ENCODE measurements at places on chromosomes 5 and 9.

- no peak for DNase-seq
These were observed 95.2 kb downstream of the PDE6A start for GRCh38 chr5:149849280-149849965.

DNA sequence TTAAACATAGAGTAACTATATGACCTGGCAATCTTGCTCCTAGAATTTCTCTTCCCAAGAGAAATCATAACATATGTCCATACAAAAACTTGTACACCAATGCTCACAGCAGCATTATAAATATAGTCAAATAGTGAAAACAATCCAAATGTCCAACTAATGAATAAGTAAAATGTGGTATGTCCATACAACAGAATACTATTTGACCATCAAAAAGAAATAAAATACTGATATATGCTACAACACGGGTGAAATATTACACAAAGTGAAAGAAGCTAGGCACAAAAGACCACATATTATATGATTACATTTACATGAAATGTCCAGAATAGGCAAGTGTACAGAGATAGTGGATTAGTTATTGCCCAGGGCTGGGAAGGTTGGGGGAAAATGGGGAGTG, 41.4 kb downstream of the PSMB7 start:
- DNase-seq = no peak

DNA sequence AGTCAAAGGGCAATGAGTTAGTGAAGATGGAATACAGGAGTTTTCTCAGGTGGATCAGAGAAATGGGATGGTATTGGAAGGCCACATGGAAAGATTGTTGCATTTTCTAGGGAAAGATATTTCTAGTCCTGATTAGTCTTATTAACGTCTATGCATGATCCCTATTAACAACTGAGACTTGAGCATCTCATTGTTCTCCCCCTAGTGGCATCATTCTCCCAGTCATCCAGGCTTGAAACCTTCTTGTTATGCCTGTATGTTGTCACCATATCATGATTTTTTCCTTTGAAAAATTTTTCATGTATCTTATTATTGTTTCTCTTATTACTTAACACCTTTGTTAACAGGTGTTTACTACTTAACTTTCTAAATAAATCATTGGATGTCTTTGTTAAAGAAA, 34.4 kb downstream of the KIF2A start:
- no peak for DNase-seq

DNA sequence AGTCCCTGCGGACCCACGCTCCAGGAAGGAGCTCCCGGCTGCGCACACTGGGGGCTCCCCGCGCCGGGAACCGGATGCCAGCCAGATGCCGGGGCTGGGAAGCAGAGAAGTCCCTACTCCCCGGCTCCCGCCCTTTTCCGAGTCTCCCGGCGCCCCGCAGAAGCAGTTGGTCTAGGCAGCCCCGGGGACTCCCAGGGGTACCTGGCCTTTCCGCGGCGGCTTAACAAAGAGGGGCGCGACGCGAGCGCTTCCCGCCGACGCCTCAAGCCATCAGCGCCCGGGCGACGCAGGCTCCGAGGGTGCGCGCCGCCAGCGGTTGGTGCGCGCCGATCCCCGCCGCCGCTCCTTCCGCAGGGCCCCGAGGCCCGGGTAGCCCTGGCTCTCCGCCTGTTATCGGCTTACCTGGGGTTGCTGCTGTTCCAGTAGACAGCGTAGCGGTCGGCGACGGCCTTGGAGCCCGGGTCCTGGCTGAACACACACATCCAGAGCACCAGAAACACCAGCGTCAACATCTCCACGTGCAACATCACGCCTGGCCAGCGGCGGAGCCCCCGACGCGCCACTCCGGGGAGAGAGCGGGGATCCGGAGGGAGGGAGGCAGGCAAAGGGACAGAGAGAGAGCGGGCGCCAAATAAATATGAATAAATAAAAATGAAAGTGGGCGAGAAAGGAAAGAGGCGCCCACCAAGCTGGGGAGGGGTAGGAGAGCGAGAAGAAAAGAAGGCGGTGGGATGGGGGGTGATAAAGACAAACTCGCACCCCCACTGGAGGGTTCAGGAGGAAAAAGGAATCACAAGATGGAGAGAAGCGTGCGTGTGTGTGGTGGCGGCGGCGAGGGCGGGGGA, 428 bp downstream of the EFNA5 start:
- DNase-seq = no peak

GRCh38 chr5:20254748-20255147, 266.7 kb upstream of the CDH18 start:
- no peak for DNase-seq

- DNase-seq = no peak
These were observed 269.9 kb downstream of the PRR16 start for GRCh38 chr5:120734033-120734432.

GRCh38 chr5:87266914-87267573, 639 bp upstream of the RASA1 start:
- no peak for DNase-seq

- no peak for DNase-seq
These were observed 463.7 kb downstream of the DNAH5 start for GRCh38 chr5:13480834-13481233.

- no peak for DNase-seq
These were observed 59.2 kb downstream of the C9orf50 start for GRCh38 chr9:129561594-129562281.

- DNase-seq = no peak
These were observed 421.0 kb downstream of the SEMA5A start for GRCh38 chr5:9124838-9125237.

GRCh38 chr5:172820046-172820767, 13.8 kb upstream of the ERGIC1 start:
- DNase-seq = no peak

- no peak for DNase-seq
These were observed 40.5 kb upstream of the RUFY1 start for GRCh38 chr5:179509845-179510244.

DNA sequence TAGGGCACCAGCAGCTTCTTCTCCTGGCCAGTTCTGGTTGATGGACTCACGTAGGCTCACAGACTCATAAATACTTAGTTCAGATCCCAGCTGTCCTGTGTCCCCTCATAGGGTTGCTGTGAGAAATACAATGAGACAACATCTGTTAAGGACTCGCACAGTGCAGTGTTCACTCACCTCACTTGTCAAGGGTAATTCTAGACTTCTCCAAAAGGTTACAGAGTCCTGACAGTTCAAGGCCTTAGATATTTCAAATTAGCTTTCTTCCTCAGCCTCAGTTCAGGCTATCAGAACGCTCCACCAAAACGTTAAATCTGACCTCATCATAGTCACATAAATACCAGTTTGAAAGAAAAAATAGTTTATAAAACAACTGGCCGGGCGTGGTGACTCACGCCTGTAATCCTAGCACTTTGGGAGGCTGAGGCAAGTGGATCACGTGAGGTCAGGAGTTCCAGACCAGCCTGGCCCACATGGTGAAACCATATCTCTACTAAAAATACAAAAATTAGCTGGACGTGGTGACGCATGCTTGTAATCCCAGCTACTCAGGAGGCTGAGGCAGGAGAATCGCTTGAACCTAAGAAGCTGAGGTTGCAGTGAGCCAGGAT, 106.3 kb downstream of the UGCG start:
- no peak for DNase-seq

GRCh38 chr9:87531370-87532295, 34.0 kb downstream of the DAPK1 start:
- DNase-seq = no peak

DNA sequence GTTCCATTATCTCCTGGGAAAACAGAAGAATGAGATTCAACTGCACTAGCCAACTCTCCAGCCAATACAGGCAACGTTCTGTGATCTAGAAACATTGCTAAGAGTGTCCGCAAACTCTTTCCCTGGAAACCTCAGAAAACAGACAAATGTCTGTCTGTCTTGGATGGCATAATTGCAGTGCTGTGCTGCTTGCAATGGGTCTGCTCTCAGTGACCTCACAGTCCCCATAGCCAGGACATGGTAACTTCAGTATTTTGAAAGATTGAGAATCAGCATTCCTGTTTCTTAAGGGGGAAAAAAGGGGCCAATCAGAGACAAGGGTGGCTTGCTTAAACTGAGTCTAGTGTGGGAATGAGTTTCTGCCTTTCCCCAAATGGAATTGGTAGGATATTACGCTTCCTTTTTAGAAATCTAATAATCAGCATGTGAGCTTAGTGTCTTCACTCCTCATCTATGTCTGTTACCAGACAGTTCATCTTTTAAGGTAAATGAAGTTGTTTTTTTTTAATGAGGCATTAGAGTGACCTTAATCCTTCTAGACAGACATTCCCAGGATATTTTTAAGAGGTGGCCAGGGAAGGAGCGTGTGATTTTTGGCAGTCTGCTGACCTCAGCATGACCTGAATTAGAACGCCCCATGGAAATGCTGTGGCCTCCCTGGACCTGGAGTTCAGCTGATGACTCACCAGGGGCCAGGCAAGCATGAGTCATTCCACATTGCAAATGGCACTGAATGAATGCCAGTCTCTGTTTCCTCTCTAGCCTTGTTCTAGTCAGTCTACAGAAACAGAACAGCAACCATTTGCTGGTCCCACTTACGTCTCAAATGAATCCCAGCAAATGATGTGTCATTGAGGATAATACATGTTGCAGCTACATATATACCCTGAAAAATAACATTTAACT, 210.2 kb upstream of the ACTBL2 start:
- DNase-seq = no peak

Data from stimulated activated CD8-positive, alpha-beta memory T cell treated with anti-CD3 and anti-CD28 coated beads, Interleukin-4, amount 100 ng/mL, for 4 hours (primary cell).